ENCODE measurements at places on chromosomes 4 and X.

DNA sequence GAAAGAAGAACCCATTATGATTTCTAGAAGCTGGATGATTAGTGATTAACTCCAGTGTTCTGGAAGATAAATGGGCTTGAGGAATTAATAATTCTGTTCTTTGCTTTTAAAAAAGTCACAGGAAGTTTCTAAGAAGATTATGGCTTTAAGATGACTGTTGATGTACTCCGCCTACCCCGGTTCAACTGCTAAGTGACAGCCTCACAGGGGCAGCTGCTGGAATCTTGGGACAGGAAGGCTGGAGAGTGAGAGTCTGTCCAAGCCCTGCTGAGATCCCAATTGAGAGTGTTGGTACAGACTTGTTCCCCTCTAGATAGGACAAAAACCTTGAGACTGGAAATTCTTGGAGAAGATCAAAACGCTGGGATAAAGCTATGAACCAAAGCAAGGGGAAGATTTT lies 37.3 kb downstream of the NPY1R start:
- DNase-seq: no peak

DNA sequence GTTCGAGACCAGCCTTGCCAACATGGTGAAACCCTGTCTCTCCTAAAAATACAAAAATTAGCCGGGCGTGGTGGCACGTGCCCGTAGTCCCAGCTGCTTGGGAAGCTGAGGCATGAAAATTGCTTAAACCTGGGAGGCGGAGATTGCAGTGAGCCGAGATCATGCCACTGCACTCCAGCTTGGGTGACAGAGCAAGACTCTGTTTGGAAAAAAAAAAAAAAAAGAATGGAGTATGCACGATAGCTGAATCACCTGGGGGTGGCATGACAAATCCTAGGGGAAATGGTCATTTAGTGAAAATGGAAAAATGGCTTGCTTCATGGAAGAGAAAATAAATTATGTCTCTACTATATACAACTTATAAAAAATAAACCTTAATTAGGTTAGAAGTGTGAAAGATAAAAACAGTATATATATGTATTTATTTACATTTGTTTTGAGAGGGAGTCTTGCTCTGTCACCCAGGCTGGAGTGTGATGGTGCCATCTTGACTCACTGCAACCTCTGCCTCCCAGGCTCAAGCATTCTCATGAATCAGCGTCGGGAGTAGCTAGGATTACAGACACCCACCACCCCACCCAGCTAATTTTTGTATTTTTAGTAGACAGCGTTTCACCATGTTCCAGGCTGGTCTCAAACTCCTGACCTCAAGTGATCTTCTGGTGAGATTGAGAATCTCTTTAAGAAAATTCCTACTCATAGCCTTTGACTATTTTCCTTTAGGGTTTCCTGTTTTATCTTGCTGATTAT lies 19.3 kb upstream of the ING2 start:
- DNase-seq: no peak

DNA sequence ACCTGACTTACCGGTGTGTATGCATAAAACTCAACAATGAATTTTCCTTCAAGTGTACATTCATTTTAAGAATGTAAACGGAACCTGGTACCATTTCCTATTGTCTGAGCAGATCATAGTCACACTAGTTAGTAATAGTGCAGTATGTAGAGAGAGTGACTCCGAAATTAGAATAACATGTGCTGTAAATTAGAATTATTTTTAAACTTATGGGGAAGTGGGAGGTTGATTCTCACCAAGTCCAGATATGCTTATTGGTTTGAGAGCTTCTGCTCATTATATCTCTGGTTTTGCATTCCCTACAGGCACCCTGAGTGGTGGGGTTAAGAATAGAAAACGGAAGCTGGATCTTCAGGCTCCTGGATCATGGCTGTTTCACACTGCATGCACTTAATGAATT lies 39.6 kb downstream of the KLF3 start:
- DNase-seq: no peak

- DNase-seq: no peak
These were observed 6.3 kb upstream of the OTC start for GRCh38 chrX:38346150-38346549.

GRCh38 chrX:100830143-100830542 lies 10.0 kb downstream of the CSTF2 start:
- no peak for DNase-seq

- no peak for DNase-seq
These were observed 155.9 kb downstream of the STIM2 start for GRCh38 chr4:27016551-27016950.

DNA sequence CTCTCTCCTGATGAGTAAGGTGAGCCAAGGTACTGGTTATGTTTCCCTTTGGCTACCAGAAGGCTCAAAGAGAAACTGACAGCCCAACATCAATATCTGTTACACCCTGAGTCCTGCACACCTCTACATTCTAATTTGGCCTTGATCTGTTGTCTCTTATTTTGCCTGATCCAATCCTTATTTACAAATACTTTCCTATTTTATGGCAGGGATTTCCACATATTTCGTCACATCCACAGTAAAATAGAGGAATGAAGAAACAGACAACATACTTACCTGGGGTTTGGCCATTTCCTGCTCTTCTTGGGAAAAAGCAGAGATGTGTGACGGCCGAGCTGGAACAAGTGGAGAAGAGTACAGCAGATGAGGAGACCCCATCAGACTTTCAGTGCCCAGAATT lies 1.5 kb downstream of the ZNF182 start:
- no peak for DNase-seq

DNA sequence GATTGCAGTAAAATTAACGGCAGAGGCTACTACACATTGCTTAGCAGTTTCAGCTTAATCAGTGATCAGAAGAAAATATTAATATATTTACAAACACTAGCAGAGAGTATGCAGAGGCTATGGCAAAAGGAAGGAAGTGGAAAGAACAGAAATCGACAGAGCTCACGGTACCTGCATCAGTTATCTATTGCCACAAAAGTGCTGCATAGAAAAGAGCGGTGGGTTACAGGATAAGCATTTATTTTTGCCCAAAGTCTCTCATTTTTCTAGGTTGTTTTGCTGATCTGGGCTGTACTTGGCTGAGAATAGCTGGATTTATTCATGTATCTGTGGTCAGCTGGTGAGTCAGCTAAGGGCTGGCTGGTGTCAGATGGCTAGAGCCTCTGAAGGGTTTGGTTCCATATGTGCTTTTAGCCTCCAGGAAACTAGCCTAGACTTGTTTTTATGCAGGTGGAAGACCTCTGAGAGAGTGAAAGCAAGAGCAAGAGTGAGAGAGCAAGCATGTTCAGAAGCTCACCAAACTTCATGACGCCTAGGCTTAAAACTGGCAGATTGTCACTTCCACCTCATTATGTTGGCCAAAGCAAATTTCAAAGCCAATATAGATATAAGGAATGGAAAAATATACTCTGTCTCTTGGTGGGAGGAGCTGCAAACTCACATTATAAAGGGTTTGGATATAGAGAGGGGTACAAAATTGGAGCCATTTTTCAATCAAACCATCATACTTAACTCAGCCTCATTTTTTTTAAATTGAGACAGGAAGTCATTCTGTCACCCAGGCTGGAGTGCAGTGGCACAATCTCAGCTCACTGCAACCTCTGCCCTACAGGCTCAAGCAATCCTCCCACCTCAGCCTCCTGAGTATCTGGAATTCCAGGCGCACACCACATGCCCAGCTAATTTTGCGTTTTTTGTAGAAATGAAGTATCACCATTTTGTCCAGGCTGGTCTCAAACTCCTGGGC lies 153.2 kb upstream of the RPL34 start:
- no peak for DNase-seq

All from Karpas-422 (cell line).